ENCODE measurements at places on chromosomes 6 and 20.

- DNase-seq: no peak
Measured at GRCh38 chr6:40715570-40716403, 128.6 kb upstream of the LRFN2 start.

DNA sequence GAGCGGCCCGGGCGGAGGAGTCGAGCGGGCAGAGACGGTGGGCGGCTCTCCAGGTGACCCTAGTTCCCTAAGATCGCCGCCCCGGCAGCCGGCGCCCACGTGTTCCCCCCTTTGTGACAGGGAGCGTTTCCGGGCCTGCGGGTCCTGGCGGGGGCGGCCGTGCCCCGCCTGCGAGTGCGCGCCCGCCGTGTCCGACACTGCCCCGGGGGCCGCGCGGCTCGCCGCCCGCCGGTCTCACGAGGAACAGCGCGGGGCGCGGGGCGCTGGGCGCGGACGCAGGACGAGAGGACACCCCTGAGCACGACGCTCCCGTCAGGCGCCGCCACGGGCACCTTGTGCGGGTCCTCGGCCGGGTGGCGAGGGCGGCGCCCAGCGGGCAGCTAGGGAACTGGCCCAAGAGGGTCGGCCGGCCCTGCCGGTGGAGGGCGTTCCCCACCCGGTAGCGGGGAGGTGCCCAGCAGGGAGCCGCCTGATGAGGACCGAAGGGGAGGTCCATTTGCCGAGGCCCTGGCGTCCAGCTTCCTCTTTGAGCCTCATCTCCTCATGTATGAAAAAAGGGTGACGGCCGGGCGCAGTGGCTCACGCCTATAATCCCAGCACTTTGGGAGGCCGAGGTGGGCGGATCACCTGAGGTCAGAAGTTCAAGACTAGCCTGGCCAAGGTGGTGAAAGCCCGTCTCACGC, at the start of gene VARS1:
Gene VARS1, minus strand, starts transcription at position 137 of the 683 bp plus-strand sequence. CDS start 535 bp downstream, outside the sequence.
- DNase-seq: peak; percentile 83

- DNase-seq: no peak
Measured at GRCh38 chr20:37377346-37378081, 31.6 kb downstream of the SRC start.

DNA sequence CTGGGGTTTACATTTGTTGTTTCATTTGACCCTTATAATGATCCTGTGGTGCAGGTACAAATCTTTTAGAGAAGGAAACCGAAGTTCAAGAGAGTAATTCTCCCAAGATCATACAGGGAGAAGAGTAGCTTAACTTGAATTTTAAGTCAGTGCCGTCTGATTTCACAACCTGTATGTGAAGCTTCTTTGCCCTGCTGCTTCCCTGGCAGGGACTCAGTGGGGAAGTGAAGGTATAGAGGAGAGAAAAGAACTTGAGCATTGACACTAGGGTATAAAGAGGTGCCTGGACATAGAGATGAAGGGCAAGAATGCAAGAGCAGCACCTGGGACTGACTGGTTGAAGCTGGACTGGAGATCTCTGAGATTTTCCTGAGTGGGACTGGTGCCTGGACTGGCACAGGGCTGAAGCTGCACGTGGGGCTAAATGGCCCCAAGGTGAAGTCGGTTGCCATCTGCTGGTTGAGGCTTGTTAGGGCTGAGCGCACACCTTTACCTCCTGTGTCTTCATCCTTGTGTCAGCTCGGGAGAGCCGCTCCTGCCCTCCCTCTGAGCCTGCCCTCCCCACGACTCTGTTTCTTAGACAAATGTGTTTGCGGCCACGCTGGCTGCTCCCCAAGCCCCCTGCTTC, 41.8 kb downstream of the FARS2 start:
- DNase-seq: peak; percentile 30

DNA sequence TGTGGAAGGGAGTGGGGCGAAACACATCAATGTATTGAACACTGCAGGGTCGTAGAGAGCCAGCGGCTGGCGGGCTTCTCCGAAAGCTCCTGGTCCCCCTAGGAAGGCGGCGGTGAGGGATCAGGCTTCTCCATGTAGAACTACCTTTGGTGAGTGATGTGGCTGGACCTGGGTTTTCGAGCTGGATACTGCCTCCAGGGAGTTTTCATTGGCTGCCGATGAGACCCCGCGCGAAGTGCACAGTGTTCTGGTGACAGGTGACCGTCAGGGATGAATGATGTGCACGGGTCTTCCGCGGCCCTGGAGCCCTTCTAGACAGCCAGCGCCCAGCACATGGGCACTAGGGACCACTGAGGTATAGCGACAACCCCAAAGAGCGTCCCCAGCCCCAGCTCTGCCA, 16.4 kb downstream of the ABT1 start:
- no peak for DNase-seq

- no peak for DNase-seq
Measured at GRCh38 chr6:40925341-40925740, 113.7 kb downstream of the UNC5CL start.

GRCh38 chr20:22946596-22946995, 88.5 kb upstream of the SSTR4 start:
- no peak for DNase-seq

DNA sequence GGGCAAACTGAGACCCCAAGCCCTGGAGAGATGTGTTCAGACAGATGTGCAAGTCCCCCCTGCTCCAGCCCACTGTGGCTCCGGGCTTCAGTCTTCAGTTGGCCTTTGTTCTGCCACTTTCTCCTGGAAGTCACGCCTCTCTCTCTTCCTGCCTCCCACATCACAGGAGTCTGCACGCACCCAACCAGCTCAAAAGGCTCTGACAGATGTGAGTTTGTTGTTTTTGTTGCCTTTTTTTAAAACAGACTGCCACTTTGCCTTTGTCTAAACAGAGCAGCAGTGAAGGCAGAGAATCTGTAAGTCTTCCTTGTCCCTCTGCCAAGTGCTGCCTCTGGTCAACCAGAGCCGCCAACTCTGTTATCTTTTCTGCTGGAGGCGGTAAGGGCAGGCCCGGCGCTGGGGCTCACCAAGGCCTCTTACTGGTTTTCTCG, 149.7 kb downstream of the TFAP2C start:
- peak; percentile 26 for DNase-seq

DNA sequence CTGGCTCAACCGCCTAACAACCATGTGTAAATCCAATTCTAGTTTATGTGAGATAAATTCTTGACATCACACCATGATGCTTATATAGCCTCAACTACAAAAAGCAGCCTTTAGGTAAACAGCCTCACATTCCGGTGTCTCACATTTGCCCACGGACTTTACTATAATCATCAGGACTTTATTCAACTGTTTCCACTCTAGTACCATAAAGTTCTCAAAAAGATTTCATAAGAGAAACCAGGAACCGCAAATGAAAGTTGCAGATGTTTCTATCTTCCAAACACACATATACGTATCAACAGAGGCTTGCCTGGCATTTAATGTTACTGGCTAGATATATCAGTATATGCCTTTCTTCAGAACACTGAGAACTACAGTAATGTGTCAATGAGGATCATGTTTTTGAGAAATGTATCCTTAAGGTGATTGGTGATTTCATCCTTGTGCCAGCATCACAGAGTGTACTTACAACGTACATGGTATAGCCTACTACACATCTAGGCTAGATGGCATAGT, 80.0 kb downstream of the EPB41L2 start:
- DNase-seq: peak; percentile 5

- DNase-seq: no peak
Measured at GRCh38 chr6:126764671-126765070, 353.8 kb upstream of the RSPO3 start.

DNA sequence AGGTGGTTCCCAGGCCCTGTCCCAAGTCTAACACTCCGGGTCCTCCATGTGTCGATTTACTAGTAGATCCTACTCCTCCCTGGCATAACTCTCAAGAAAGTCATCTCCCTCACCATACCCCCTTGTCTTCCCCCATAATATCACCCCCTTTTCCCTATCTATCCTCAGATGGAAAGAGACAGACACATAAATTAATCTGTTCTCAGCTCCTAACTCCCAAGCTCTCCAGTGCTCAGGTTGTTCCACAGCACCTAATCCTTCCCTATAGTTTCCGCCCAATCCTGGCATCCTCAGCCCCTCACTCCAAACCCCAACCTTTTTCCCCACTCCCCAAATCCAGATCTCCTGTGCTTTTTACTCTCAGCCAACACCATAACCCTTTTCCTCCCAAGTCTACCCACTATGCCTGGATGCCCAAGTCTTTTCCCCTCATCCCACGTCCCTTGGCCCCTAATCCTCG, 808 bp downstream of the ILRUN start:
- DNase-seq: no peak

DNA sequence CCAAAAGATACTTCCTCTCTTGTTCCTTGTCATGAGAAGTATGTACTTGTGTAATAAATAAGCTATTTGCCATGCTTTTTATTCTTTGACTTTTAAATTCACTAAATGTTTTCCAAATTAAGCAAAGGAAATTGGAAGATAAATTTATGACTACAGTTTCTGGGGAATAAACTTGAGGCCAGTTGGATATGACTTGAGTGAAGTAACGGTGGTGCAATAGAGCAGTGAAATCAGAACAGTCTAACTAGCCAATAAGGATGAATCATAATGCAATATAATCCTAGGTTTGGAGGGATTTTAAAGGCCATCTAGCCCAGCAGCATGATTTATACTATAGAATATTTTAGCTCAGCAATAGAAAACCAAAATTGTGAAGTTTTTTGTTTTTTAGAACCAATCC, 183.8 kb upstream of the TCF21 start:
- DNase-seq: no peak

- no peak for DNase-seq
Measured at GRCh38 chr20:62864207-62864606, 2.6 kb upstream of the TCFL5 start.

- no peak for DNase-seq
Measured at GRCh38 chr20:46827718-46828458, 66.8 kb upstream of the EYA2 start.

GRCh38 chr6:67935976-67936477, 699.1 kb upstream of the ADGRB3 start:
- DNase-seq: no peak

- DNase-seq: no peak
Measured at GRCh38 chr6:77011929-77012545, 451.3 kb downstream of the HTR1B start.

DNA sequence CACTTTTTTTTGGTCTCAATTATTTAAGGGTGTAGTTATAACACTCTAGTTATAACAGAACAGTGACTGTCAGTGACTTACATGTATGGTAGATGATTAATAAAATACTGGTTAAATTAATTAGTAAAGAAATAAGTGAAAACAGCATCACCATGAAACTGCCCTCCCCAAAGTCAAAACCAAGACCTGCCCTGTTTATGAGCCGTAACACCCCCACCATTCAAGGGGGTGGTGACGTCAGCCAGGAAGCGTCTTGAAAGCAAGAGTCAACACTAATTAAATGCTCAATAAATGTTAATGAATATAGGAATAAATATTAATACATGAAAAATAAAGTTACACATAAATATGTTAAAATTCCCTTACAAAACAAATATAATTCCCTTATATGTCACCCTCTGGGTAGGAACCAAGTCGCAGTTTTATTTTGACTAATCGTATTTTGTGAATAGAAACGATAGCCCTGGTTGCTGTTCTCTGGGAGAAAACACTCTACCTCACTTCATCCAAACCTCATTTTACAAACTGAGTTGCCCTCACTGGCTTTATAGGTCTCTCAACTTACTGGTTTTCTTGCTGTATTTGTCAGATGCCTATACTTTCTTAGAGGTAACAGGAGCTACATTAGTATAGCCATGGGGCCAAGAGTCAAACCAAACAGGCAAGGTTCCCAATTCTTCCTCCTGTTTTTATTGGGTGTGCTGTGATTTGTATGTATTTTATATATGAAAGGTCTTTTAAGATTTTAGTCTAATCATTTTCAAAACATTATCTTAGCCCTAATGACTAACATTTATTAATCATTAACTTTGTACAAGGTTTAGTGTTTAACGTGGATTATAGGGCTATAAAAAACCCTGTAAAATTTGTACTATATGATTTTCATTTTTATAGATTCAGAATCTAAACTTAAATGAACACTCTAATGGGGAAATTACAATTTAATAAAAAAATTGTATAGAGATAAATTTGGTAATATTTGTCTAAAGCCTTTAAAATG, 227.9 kb upstream of the IRAK1BP1 start:
- no peak for DNase-seq

DNA sequence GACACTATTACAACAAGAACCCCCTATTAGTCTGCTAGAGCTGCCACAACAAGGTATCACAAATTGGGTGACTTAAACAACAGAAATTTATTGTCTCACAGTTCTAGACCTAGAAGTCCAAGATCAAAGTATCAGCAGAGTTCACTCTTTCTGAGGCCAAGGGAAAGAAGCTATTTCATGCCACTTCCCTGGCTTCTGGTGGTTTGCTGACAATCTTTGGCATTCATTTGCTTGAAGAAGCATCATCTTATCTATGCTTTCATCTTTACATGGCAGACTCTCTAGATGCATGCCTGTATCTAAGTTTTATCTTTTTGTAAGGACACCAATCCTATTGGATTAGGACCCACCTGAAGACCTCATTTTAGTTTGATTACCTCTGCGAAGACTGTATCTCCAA, 296.8 kb upstream of the MARCKS start:
- DNase-seq: no peak

- no peak for DNase-seq
Measured at GRCh38 chr6:143187238-143187923, 126.7 kb downstream of the AIG1 start.

DNA sequence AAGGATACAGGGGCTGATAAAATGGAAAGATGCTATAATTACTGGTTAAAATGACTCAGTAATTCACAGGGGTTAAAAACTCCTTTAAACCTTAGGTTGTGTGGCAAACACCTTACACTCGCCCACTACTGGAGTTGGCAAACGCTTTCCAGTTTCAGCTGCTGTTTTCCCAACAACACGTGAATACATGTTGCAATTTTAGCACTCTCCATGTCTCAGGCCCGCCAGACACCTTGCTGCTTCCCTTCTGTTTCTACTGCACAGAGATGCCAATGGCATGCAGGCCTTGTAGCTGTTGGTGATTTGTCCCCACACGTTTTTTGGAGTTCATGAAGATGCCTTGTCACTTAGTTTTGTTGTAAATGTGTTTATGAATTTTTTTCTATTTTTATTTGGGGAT, 5.3 kb upstream of the TTPAL start:
- DNase-seq: no peak

GRCh38 chr6:111743862-111744692, 129.2 kb downstream of the FYN start:
- no peak for DNase-seq

GRCh38 chr6:142395768-142396231, 94.0 kb downstream of the ADGRG6 start:
- DNase-seq: no peak

DNA sequence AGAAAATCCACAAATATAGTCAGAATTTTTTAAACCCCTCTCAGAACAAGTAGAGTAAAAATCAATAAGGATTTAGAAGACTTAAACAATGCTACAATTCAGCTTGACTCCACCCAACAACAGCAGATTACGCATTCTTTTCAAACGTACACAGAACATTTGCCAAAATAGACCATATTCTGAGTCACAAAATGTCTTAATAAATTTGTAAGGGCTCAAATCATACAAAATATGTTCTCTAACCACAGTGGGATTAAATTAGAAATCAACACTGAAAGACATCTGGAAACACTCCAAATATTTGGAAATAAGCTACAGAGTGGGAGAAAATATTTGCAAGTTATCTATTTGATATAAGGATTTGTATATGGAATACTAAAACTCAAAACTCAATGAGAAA, 164.2 kb upstream of the AKAP12 start:
- DNase-seq: no peak

All from NCI-H460 (cell line).